Suppressor macrophage (primary cell): ENCODE measurements at places on chromosomes 12 and 14.

DNA sequence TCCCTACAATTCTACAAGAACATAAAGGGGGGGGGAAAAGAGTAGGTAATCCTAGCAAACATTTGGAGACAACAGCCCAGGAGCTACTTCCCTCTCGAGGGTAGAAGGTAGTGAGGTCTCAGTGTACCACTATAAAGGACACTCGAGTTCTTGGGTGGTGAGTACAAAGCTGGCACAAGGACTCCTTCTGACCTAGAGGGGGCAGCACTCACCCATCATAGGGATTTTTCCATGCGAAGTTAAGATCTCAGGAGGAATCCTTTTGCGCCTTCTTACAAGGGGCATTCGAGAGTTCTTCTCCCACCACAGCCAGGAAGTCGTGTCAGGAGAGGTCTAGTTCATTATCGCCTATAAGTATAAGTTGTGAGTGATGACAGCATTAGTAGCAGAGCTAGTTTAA is 200.2 kb upstream of the RBM19 start:
- peak; percentile 14 for DNase-seq

DNA sequence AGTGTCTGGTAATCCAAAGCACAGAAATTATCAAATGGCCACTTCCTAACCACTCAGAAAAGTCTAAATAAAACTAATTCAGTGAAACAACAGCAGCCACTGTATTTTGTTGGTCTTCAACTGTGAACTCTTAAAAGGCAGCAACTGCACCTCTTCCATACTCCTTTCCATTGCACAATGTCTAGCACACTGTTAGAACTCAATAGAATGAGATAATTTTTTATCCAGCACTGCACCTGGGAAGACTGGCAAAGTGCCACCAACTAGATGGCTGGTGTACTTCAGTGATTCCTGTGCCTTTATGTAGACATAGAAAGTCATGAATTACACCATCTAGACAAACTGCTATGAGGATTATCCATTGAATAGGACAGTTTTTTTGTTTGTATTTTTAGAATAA is 26.2 kb downstream of the LGR5 start:
- no peak for DNase-seq

DNA sequence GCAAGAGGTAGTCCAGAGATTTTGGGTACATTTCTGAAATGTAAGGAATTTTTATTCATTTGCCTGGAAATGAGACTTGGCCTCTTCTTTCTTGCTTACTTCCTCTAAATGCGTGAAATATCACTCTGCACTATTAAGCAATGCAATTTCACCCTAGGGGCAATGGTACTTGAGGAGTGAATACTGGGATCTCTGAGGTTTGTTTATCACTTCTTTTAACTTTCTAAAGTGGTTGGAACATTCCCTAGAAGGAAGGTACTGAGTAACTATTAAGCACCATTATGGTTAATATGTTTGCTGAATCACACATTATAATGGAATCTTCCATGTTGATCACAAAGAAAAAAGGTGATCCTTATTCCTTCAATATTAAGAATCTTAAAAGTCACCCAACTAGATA is 120.9 kb upstream of the CAND1 start:
- no peak for DNase-seq

- no peak for DNase-seq
Observed at GRCh38 chr12:91064640-91065039, 6.8 kb upstream of the KERA start.

DNA sequence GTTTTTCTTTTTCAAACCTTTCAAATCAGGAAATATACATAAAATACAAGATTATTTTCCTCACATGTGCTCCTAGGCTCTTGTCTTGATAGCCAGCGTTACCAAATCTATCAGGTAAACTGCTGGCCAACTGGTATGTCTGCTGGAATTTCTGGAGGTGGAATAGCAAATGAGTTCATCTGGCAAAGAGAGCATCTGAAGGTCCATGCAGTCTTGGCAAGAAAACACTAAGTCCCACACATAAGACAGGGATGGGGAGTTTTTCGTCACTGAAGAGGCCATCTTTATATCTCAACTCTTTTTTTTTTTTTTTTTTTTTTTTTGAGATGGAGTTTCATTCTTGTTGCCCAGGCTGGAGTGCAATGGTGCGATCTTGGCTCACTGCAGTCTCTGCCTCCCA is 60.1 kb downstream of the DERA start:
- no peak for DNase-seq
